IMR-90 (cell line): ENCODE measurements at places on chromosomes 2 and 18. TPM values are rescaled to one million over a fixed set of nuclear protein-coding genes. Genes with fewer than 3 reads are reported as not detected.
A peak's percentile ranks its signal among the peaks of the same experiment; 100 is the strongest.

GRCh38 chr2:202774104-202774503 is 97.5 kb downstream of the ICA1L start:
- 0 out of 2 replicates have a peak, but pooled peaks cover 1% of the 10 kb centered on the region for H3K36me3 ChIP-seq
- DNase-seq: no peak
- no peak overlapping the region for H3K27ac ChIP-seq
- no peak overlapping the region for H3K4me3 ChIP-seq
- no peaks in the 10 kb centered on the region for H3K27me3 ChIP-seq
- 0 out of 2 replicates have a peak, but pooled peaks cover 1% of the 10 kb centered on the region for H3K4me1 ChIP-seq

- H3K4me3 ChIP-seq: no peak overlapping the region
- H3K27me3 ChIP-seq: peaks cover 7% of the 10 kb centered on the region; the same call in 1 of the 2 replicates
- no peaks in the 10 kb centered on the region for H3K4me1 ChIP-seq
- peak; percentile 58 for DNase-seq
- no peaks in the 10 kb centered on the region for H3K36me3 ChIP-seq
Measured at GRCh38 chr2:26462511-26463243, 15.2 kb downstream of the OTOF start.

GRCh38 chr2:128622955-128623620 is 304.4 kb upstream of the HS6ST1 start:
- H3K36me3 ChIP-seq: no peaks in the 10 kb centered on the region
- peaks cover 34% of the 10 kb centered on the region for H3K4me1 ChIP-seq
- H3K4me3 ChIP-seq: no peak overlapping the region
- H3K27ac ChIP-seq: peak overlapping the region; percentile 86; the same call in 1 of the 2 replicates
- peak; percentile 47 for DNase-seq

DNA sequence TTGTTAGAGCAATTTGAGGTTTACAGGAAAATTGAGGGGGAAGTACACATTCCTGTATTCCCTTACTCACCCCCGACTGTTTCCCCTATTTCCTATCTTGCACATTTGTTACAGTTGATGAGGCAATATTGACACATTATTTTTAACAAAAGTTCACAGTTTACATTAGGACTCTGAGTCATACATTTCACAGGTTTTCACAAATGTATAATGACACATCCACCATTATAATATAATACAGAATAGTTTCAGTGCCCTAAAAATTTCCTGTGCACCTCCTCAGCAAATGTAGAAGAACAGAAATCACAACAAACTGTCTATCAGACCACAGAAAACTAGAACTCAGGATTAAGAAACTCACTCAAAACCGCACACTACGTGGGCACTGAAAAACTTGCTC is 160.6 kb upstream of the RMP24 start:
- no peaks in the 10 kb centered on the region for H3K36me3 ChIP-seq
- H3K27me3 ChIP-seq: no peaks in the 10 kb centered on the region
- no peaks in the 10 kb centered on the region for H3K4me1 ChIP-seq
- H3K27ac ChIP-seq: no peak overlapping the region
- DNase-seq: no peak

DNA sequence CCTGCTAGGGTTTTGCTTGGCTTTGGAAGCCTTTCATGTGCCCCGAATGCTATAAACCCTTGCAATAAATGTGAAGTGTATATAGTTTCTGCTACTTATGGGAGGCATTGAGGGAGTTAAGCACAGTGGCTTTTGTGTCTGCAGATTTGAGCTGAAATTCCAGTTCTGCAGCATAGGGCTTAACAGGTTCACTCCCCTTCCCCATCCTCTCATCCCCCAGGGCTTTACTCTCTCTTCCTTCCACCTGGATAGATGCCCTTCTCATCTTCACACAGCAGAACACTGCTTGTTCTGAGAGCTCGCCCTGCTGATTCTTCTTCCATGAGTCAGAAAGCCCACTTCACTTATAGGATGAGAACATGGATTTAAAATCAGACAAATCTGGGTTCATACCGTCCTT is 37.2 kb downstream of the SOX11 start:
- H3K27me3 ChIP-seq: no peaks in the 10 kb centered on the region; the same call in 1 of the 2 replicates
- H3K27ac ChIP-seq: no peak overlapping the region
- no peaks in the 10 kb centered on the region for H3K36me3 ChIP-seq
- no peaks in the 10 kb centered on the region; the same call in 1 of the 2 replicates for H3K4me1 ChIP-seq
- DNase-seq: no peak
- H3K4me3 ChIP-seq: no peak overlapping the region

DNA sequence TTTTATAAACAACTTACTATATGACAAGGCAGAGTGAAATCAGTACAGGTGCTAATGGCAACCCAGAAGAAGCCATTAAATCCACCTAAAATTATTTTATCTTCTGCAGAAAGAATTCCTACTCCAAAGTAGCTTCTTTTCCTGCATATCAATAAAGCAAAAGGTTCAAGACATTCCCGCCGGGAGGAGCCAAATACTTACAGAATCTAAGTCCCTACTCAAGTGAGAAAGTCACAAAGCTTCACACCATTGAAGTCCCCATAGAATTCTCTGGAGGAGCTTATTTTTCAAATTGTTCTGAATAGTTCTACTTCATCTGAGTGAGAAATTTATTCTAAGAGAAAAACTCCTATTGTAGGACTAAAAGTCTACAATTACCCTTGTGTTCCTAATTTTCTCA is 233.7 kb upstream of the HNRNPA3 start:
- H3K27ac ChIP-seq: no peak overlapping the region
- no peaks in the 10 kb centered on the region for H3K36me3 ChIP-seq
- no peaks in the 10 kb centered on the region for H3K4me1 ChIP-seq
- H3K4me3 ChIP-seq: no peak overlapping the region

DNA sequence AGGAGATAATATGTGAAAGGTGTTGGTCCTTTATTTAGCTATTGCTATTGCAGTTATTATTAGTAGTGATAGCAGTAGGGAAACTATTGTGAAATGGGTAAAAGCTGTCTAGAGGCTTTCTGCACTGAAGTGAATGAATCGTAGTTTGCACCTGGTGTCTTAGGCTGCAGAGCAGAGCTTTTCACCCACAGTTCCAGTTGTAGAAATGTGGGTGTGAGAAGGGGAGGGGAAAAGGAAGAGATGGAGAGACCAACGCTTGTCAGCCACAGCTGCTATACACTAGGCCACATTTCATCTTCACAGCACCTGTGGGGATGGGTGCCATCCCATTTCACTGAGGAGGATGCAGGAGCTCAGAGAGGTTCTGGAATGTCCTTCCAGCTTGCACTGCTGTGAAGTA is 50.0 kb downstream of the TRPM8 start:
- DNase-seq: no peak
- no peaks in the 10 kb centered on the region for H3K4me1 ChIP-seq
- peaks cover 5% of the 10 kb centered on the region for H3K27me3 ChIP-seq
- H3K36me3 ChIP-seq: no peaks in the 10 kb centered on the region

DNA sequence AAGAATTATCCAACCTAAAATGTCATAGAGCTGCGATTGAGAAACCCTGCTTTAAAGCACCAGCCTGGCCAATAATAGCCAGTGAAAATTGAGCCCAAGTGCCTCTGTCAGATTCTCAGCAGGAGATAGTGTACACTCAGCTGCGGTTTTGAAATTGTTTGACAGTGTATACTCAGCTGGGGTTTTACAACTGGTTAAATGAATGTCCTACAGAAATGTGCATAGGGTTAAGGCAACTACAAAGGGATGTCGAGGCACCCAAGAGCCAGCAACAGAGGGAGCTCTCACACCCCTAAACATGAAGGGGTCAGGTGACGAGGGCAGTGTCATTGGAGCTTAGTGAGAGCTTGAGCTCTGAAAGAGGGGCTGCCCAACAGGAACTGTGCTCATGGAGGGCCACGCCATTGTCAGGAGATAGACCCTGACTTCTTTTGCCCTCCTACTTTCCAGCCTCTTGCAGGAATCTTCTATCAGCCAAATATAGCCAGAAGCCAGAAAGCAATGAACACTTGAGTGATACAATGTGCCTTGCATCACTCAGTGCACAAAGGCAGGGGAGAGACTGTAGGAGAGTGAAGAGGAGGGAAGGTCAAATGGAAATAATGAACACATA is 15.1 kb downstream of the ACTG2 start:
- H3K36me3 ChIP-seq: peaks cover 47% of the 10 kb centered on the region
- no peaks in the 10 kb centered on the region; the same call in 1 of the 2 replicates for H3K4me1 ChIP-seq
- no peaks in the 10 kb centered on the region for H3K27me3 ChIP-seq
- peak; percentile 62 for DNase-seq

- H3K27me3 ChIP-seq: peaks cover 43% of the 10 kb centered on the region
- H3K36me3 ChIP-seq: no peaks in the 10 kb centered on the region
- H3K4me1 ChIP-seq: no peaks in the 10 kb centered on the region
- H3K27ac ChIP-seq: no peak overlapping the region
- no peak overlapping the region for H3K4me3 ChIP-seq
Measured at GRCh38 chr2:26169681-26170414, 3.0 kb upstream of the GAREM2 start.

- peaks cover 4% of the 10 kb centered on the region; the same call in 1 of the 2 replicates for H3K36me3 ChIP-seq
- no peaks in the 10 kb centered on the region for H3K27me3 ChIP-seq
- H3K27ac ChIP-seq: no peak overlapping the region
- no peaks in the 10 kb centered on the region for H3K4me1 ChIP-seq
Measured at GRCh38 chr2:58156780-58157179, 84.3 kb downstream of the FANCL start.

- H3K4me1 ChIP-seq: peaks cover 2% of the 10 kb centered on the region; the same call in 1 of the 2 replicates
- DNase-seq: no peak
- H3K27me3 ChIP-seq: no peaks in the 10 kb centered on the region
- H3K36me3 ChIP-seq: no peaks in the 10 kb centered on the region
Measured at GRCh38 chr18:69659142-69659651, 258.5 kb downstream of the DOK6 start.

GRCh38 chr2:127015106-127015910 is 91.6 kb downstream of the BIN1 start:
- H3K4me1 ChIP-seq: peaks cover 17% of the 10 kb centered on the region
- H3K27ac ChIP-seq: peak overlapping the region; percentile 73
- no peak overlapping the region for H3K4me3 ChIP-seq
- DNase-seq: no peak

DNA sequence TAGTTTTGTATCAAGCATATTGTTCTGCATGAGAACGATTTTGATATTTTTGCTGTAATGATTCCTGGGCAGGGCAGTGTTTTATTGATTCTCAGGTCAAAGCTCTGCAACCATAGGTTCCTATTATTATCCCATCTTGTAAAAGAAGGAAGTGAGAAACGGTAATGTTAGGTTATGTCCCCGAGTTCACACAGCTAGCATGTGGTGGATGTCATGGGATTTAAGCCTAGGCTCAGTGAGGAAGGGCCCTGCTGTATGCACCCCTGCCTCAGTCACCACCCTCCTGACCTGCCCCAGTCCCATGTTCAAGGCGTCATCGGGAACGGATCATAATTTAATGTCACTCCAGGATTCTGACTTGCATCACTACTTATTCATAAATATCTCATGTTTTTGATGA is 10.7 kb downstream of the ACP1 start:
- no peak overlapping the region for H3K27ac ChIP-seq
- H3K4me1 ChIP-seq: no peaks in the 10 kb centered on the region
- no peak overlapping the region for H3K4me3 ChIP-seq
- peaks cover 26% of the 10 kb centered on the region for H3K36me3 ChIP-seq

DNA sequence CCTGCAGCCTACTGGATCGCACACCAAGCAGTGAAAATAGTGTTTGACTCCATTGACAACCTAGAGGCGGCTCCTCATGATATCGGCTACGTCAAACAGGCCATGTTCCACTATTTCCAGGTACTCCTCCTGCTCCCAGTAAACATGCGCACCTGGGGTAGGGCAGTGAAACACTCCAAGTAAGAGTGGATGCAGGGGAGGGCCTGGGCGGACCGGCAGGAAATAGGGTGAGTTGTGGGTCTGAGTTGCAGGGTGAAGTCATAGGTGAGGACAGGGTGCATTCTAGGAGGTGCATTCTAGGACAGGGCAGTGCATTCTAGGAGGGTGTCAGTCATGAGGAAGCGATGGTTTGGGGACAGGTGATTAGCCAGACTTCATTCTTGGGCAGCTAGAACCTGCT is 5.0 kb downstream of the NAGK start:
- H3K27ac ChIP-seq: no peak overlapping the region
- no peaks in the 10 kb centered on the region for H3K27me3 ChIP-seq
- DNase-seq: no peak
- no peak overlapping the region for H3K4me3 ChIP-seq

- H3K36me3 ChIP-seq: no peaks in the 10 kb centered on the region
- H3K27me3 ChIP-seq: no peaks in the 10 kb centered on the region
- H3K4me3 ChIP-seq: no peak overlapping the region
Measured at GRCh38 chr2:64980183-64980582, 9.0 kb upstream of the SLC1A4 start.

- H3K27me3 ChIP-seq: no peaks in the 10 kb centered on the region
- peaks cover 23% of the 10 kb centered on the region for H3K36me3 ChIP-seq
- DNase-seq: no peak
- H3K27ac ChIP-seq: no peak overlapping the region
- H3K4me1 ChIP-seq: no peaks in the 10 kb centered on the region
Measured at GRCh38 chr2:55252832-55253231, 16.2 kb downstream of the MTIF2 start.

- no peak overlapping the region for H3K4me3 ChIP-seq
- H3K27ac ChIP-seq: no peak overlapping the region
- H3K27me3 ChIP-seq: no peaks in the 10 kb centered on the region
- no peak for DNase-seq
Measured at GRCh38 chr18:8262221-8262620, 347.0 kb upstream of the RAB12 start.

DNA sequence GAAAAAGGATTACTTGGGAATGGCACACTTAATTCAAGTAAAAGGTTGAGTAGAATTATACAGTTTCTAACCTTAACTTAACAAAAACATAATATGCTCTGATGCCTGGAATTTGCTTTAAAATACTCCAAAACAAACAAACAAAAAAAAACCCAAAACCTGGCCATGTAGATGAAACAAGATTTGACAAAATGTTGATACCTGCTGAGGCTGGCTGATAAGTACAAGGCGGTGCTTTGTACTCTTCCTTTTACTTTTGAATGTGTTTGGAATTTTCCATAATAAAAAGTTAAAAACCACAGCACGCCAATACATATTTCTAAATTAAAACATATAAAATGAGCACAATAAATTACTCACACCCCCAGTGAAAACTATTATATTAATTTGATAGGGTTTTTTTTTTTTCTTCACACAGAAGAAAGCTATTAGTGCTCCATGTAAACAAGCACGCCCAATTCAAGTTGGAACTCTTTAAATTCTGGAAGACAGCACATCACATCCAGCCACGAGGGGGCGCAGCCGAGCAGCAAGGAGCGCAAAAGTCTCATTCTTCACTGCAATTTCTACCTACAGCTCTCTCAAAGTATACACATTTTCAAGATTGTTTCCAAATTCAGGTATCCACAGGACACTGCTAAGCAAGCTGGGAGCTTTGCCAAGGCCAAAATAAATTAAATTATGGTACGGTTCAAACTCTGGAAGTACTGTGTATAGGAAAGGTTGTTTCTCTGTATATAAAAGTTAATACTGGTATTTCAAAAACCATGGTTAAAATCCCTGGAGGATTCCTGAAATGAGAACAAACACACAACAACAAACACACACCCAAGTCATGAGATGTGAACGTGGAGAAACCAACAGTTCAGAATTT is 7.5 kb downstream of the SERTAD2 start:
- no peak overlapping the region for H3K27ac ChIP-seq
- H3K4me1 ChIP-seq: peaks cover 8% of the 10 kb centered on the region
- DNase-seq: peak; percentile 69
- H3K36me3 ChIP-seq: no peaks in the 10 kb centered on the region
- no peaks in the 10 kb centered on the region for H3K27me3 ChIP-seq
- no peak overlapping the region for H3K4me3 ChIP-seq

GRCh38 chr2:118105497-118105896 is 17.2 kb downstream of the INSIG2 start:
- H3K4me3 ChIP-seq: no peak overlapping the region
- no peaks in the 10 kb centered on the region for H3K27me3 ChIP-seq
- H3K36me3 ChIP-seq: peaks cover 2% of the 10 kb centered on the region; the same call in 1 of the 2 replicates
- DNase-seq: no peak

Gene TMEM247
- total RNA-seq: not detected in 2 replicates

Gene VSNL1
- total RNA-seq: 0.28 and 0.36 TPM in 2 replicates

Gene C2orf92
- 0.90 and 2.2 TPM in 2 replicates for total RNA-seq

Gene VWC2L
- not detected in 2 replicates for total RNA-seq

Gene ADI1
- 43.2 and 49.7 TPM in 2 replicates for total RNA-seq

Gene MRPL30
- 34.8 and 39.2 TPM in 2 replicates for total RNA-seq

Gene C1GALT1C1L
- 0.28 and 0.36 TPM in 2 replicates for total RNA-seq

Gene RAB10
- 30.1 and 79.7 TPM in 2 replicates for total RNA-seq

Gene ATP6V1B1
- 0.28 TPM in 1 of 2 replicates, not detected in the other for total RNA-seq

Gene ZNF2
- total RNA-seq: 7.3 and 7.8 TPM in 2 replicates
